CD4-positive, alpha-beta T cell treated with Interleukin-12 subunit alpha and Interleukin-12 subunit beta, for 1 hour (primary cell): ENCODE measurements at places on chromosomes 7 and 10.

DNA sequence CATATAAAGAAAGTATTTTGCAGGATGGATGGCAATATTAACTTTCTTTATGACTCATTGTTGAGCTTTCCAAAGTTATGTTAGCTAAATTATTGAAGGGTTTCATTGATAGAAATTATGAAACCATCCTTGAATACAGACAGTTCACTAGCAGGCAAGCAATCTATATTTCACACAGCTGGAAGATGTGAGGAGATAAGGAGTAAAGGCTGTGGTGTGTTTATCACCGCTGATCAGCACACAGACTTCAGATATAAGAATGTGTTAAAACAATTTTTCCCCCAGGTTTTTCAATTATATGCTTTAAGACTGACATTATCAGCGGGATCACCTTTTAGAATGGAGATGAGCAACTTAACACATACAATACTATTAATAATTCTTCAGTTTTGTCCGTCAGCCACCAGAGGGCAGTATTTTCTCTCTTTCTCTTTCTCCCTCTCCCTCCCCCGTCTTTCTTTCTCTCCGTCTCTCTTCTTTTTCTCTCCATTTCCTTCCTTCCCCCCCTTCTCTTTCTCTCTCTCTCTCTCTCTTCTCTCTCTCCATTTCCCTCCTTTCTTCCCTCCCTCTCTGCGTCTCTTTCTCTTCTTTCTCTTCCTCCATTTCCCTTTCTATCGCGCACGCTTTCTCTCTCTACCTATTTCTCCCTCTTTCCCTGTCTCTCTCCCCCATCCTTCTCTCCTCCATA lies 62.9 kb upstream of the FAM171A1 start:
- DNase-seq, result peak; percentile 54

DNA sequence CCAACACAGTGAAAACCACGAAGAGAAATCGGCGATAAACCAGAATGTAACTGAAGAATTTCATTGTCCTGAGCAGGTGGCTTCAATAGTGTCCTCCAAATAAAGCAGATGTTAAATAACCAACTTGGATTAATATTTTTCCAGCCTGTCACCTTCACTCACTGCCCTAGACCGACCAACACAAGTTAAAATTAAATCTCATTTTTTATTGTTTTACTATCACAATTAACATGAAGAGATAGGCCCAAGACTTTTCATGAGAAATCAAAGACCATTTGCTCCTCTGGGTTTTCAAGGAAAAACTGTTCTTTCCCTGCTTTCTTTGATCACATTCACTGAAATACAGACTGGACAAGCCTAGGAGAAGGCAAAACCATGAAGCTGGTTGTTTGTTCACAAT lies at the start of gene SLC13A1:
TSS of gene SLC13A1 (minus strand) at position 87 of the 400 bp plus-strand sequence. CDS start at position 64, 23 bp downstream.
- no peak for DNase-seq

DNA sequence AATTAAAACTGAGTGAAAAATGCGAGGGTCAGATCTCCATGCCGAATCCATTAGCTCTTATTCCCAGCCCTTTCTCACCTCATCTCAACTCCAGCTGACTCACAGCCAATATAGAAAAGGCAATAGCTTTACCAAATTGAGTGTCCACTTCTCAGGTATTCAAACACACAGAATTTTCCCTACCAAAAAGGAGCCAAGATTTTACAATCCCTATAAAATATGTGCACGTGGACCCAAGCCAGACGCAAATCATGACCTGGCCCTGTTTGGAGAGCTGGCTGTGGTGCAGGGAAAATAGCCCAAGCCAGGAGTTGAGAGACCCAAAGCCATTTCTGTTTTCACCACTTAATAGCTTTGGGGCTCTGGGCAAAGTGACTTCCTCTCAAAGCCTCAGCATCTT lies 379.7 kb upstream of the AUTS2 start:
- DNase-seq, result no peak

DNA sequence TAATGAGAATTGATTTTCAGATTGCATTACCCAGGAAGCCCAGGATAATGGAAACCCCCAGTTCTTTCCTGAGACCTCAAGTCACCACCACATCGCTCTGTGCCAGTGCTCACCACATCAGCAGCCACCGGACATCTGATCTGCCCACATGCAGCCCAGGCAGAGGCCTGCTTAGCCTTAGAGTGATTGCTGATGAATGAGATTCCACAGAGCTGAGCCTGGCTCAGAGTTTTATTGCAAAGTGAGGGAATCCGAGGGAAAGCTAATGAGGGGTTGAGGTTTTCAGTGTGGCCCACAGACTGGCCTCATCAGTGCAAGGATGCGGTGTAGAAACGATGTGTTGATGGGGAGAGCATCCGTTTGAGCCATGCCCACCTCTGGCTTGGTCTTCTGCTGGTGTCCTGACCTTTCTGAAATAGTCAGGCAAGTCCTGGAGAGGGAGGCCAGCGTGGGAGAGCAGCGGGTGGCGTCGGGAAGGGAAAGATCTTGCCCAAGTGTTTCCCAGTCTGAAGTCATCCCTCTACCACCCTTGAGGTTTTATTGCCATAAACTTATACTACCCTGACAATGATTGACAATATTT lies 120.3 kb downstream of the ITIH5 start:
- DNase-seq, result no peak

DNA sequence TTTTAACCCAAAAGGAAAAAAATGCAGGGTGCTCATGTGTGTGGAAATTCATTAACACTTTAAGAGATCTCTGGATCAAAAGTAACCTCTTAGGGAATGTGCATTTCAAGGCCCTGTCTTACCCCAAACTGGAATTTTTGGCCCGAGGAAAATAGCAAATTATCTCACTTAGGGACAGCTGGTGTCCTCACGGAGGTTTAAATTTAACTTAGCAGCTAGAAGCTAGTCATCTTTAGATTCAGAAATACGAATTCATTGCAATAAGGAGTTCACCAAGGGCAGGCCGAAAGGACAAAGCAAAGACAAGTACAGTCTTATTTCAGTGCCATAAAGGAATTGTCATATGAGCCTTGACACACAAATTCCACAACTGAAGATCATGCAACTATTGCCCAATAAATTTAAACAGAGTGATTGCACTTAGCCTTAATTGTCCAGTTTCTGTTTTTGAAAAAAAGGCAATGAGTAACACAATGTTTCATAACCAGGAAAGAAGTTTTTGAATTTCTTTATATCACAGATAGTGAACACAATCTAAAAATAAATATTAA lies 22.4 kb upstream of the SEMA3C start:
- no peak for DNase-seq
